Neural progenitor cell (in vitro differentiated cells): ENCODE measurements at places on chromosomes 6 and 20. TPM values are rescaled to one million over a fixed set of nuclear protein-coding genes. Genes with fewer than 3 reads are reported as not detected.

PSORS1C2 gene
- total RNA-seq: not detected in 2 replicates

- no peak for DNase-seq
Observed at GRCh38 chr20:17380801-17381200, 150.4 kb downstream of the BFSP1 start.

- no peak for DNase-seq
Observed at GRCh38 chr20:50428097-50428828, 81.9 kb upstream of the PTPN1 start.

DNAAF9 gene
- total RNA-seq: 14.1 and 15.1 TPM in 2 replicates

GRCh38 chr6:131443514-131443913 lies 129.5 kb upstream of the ARG1 start:
- no peak for DNase-seq

DNA sequence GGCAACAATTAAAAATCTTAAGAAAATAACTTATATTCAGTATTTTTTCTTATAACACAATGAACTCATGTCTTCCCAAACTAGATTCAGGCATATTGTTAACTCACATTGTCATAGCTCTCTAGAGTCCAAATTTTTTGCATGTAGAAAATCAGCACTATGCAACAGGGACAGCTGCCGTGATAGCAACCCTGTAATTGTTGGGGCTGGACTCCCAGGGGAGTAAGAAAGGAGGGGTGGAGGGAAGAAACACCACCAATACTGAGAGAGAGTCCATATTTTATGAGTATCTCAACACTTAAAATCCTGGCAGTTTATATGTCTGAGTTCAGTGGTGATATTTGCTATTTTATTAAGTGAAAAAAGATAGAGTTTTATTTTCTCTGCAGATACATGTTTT lies 89.6 kb upstream of the HS3ST5 start:
- DNase-seq: peak; percentile 21

DNA sequence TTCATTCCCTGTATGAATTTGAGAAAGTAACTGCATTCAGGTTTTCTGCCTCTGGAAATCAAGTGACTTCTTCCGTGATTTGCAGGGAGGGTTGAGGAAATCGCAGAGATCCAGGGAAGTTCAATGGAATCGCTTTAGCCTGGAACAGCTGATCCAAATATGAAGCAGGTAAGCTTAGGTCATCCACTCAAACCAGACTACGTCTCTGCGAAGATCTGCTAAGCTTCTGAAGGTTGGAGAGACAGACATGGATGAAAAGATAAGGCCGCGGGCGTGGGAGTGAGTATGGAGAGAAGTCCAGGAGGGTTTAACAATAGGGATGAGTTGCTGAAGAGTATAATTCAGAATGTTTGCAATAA lies 34.2 kb upstream of the BTN3A2 start:
- DNase-seq: no peak
